ENCODE measurements at places on chromosomes 3 and 15.

DNA sequence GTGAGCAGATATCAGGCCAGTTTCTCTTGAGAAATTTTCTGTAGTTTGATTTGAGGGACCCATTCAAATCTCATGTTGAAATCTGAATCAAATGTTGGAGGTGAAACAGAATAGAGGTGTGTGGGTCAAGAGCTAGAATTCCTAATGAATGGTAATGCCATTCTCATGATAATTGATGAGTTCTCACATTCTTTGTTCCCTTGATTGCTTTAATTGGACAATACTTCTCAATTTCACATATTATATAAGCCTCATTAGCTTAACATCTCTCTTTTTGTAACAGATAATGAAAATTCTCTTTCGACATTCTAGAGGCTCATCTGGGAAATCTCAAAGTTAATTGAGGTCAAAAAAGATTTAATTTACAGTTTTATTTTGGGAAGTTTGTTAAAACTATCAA is 21.9 kb upstream of the OR5H6 start:
- no peak for DNase-seq

DNA sequence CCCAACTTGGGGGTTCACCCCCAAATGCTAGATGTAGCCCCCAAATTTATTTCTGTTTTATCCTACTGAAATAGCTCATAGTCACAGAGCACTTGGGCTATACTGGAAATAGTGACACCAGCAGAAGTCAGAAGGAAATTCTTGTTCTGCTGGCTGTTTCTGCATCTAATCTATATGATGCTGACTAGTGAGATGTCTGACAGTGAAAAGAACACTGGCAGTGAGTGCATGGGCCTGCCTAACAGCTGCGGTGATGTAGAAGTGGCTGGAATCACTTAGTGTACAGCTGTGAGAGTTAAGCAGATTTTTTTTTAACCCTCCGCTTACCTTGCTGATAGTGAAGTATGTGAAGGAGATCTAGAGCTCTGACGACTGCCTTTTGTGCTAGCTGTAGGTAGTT is 14.0 kb downstream of the TTC14 start:
- no peak for DNase-seq

DNA sequence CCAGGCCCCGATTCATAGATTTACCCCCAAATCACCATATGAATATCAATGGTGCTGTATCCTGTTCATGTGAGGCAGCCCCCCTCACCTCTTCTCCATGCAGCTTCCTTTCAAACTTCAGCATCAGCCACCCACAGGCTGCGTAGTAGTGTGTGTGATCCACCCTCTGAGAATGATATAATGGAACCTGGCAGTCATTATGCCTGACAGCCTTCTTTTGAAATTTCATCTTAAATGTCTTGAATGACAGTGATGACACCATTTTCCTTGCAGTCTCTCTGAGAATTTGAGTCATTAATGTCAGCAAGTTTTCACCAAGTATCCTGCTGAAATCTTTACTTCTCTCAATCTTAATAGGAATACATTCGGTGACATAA is 3.5 kb upstream of the CLRN1 start:
- DNase-seq: no peak

DNA sequence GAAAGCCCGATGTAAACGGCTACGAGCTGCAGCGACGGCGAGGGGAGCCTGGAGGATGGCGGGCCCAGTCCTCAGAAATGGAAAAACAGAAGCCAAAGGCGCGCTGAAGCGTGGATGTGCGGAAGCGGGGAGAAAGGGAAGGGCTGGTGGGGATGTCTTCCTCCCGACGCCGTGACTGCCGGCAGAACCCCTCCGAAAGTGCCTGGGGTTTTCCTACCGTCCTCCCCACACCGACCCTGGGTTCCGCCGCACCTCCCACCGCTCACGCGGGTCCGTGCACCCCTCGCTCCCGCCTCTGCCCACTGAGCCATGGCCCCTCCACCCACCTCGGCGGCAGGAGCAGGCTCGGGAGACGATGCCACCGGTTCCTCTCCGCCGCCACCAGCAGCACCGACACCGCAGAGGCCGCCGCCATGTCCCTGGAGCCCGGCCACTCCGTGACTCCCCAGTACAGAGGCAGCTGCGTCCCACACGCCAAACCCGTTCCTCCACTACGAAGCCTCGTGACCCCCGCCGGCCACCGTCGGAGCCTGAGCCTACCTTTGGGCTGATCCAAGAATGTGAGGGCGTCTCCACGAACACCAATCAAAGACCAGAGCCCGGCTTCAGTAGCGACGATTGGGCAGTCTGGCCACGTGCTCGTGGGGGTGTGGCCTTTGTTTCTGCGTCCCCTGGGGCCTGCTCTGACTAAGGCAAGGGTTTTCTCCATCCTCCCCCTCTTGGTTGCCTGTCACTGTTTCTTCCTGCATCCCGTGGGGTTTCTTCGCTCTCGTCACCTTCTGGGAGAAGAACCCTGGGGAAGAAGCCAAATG is at the start of gene MCCC1:
Gene MCCC1, minus strand, starts transcription at position 471 of the 812 bp plus-strand sequence. Its CDS starts 56 bp downstream, at position 415.
- peak; percentile 95 for DNase-seq

GRCh38 chr3:196611761-196612483 is 27.6 kb upstream of the NRROS start:
- no peak for DNase-seq

DNA sequence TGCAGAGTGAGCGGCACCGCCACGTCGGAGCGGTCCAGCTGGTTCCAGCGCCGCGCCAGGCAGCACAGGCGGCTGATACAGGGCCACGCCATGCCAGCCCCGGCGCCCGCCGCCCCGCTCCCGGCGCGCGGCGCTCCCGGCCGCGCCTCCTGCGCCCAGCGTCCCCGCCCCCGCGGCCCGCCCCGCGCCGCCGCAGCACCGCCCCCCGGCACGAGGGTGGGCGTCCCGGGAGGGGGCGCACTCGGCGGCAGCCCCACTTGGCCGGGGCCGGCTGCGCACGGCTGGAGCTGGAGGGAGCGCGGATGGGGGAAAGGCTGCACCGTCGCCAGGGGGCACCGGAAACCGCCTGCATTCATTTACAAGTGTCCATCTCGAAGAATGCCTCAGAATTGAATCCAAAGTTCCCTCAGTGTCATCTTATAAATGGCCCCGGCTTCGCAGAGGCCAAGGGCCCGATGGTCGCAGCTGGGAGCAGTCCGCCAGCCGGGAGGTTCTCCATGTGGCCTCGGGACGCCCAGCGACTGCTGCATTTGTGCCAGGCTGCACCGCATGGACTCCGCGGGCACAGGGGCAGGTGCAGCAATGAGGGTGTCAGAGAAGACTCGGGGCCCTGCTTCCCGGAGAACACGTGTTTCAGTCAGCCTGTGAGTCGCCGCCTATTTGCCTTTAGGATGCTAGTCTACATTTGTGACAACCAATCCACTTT is at the start of gene MAP6D1:
Gene MAP6D1, minus strand, starts transcription at position 122 of the 706 bp plus-strand sequence. Its CDS starts 30 bp downstream, at position 92.
- DNase-seq: peak; percentile 11

GRCh38 chr3:158248261-158248660 is 138.4 kb downstream of the RSRC1 start:
- no peak for DNase-seq

- DNase-seq: no peak
Measured at GRCh38 chr15:35305946-35306345, 220.9 kb upstream of the NANOGP8 start.

DNA sequence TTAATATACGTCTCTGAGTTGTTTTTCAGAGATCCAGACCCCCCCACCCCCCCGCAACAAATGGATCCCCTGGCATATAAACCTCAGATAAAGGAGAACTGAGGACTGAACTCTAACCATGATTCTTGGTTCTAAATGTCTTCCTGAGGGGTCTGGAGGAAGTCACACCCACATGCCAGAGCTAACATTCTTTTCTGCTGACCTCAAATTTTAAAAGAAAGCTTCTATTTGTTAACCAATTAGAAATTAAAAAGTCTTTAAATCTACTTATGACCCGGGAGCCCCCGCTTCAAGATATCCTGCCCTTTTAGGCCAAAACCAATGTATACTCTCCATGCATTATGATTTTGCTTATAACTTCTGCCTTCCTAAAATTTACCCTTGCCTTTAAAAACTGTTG is 188.3 kb downstream of the ECT2 start:
- DNase-seq: no peak

DNA sequence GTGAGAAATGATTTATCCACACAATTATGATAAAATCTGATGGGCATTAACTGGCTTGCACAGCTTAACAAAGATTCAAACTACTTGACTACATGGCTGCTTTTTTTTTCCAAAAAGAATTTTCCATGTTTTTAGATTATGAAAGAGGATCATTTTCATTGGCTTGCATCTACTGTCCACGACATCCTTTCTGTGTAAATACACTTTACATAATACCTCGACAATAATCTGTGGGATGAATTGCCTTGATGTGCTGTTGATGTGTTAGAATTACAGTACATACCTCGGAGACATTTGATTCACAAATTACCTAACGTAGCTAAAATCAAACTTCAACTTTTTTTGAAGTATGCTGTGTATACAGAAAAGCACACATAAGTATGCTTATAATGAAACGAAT is 104.4 kb downstream of the PPP2R3A start:
- no peak for DNase-seq

DNA sequence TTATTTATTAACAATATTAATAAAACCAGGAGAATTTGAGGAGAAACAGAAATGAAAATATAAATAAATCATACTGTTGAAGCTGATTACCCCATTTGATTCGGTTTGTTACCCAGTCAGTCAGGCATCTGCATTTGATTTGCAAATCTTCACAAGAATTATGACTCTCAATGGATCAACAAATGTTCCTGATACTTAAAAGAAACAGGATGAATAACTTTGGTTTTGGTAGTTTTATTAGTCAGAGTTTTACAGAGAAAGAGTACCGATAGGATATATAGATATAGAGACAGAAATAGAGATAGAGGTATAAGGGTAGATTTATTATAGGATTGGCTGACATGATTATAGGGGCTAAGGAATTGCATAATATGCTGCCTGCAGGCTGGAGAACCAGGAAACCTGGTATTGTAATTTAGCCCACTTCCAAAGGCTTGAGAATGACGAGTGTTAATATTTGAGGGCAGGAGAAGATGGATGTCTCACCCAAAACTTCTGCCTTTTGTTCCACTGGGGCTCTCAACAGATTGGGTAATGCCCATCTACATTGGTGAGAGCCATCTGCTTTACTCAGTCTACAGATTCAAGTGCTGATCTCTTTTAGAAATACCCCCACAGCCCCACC is 241.6 kb upstream of the COL8A1 start:
- DNase-seq: no peak

- DNase-seq: no peak
Measured at GRCh38 chr3:40782111-40782721, 257.5 kb downstream of the ZNF621 start.
